ENCODE measurements at places on chromosomes 12 and 14.
A peak's percentile ranks its signal among the peaks of the same experiment; 100 is the strongest.

DNA sequence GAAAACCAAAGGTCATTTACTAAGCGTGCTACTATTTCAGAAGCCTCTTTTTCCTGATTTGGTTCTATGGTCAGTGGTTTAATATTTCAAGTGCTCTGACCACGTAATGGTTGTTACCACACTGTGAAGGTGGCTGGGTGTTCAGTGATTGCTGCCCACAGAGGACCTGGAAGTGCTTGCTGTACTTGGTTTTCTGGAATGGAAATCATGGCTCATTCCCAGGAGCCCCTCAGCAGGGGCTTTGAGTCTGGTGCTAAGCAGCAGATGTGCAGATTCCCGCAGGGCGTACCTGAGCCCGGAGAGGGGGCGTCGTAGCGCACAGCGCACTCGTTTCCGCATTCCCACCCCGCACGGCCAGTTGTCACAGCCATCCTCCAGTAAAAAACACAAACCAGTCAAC lies 50.5 kb downstream of the TRAF3 start:
- DNase-seq: no peak

- DNase-seq: no peak
These were observed 75.1 kb downstream of the MED13L start for GRCh38 chr12:116202433-116202832.

GRCh38 chr14:68377459-68377858 lies 415.4 kb downstream of the ZFP36L1 start:
- no peak for DNase-seq

DNA sequence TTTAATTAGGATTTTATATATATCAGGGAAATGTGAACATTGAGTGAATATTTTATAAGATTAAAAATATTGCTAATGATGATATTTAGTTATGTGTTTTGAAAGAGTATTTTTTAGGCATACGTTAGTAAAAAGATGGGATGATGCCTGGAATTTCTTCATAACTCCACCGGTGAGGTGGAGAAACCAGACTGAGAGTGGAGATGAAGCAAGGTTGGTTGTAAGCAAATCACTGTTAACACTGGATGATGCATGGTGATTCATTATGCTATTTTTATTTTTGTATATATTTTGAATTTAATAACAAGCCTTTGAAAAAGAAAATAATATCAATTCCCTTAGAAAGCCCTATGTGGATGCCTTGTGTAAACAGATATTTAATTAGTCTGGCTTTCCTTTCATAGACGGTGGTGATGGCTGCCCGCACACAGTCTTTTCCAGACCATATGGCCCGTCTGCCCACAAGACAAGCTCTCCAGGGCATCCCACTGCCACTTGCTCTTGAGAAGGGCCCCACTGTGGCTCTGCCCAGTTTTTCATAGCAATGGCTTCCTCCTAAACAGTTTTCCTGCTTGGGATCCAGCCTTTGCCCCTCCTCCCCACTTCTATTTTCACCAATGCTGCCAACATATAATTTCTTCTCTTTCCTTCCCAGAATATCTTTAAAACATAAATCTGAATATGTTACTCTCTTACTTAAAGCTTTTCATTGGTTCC lies 95.4 kb downstream of the HELB start:
- no peak for DNase-seq

- no peak for DNase-seq
These were observed 49.5 kb downstream of the SIX1 start for GRCh38 chr14:60599727-60600126.

- DNase-seq: no peak
These were observed 38.9 kb upstream of the KTN1 start for GRCh38 chr14:55540847-55541773.

DNA sequence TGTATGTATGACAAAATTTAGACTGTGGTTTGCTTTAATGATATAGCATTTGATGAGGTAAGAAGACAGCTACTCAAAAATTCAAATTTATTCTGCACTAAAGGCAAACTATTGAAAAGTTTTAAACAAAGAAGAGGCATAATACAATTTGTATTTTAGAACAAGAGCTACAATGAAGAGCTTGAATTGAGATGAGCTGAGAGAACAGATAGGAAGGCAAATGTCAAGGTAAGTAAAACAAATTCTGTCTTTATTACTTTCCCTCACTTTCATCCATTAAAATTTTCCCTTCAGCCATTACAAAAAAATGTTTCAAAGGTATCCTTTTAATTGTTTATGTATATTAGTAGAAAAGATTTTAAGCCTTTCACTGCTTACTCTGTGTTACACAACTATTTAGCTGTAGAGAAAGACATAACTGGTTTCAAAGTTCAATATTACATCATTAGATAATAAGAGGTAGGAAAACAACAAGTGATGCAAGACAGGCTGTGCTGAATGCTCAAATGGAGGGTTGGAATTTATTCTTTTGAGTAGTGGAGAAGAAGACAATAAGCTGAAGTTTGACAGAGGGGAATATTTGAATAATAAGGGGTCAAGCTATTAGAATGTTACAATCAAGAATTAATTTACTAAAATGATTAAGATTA lies 1334.1 kb downstream of the FSCB start:
- no peak for DNase-seq

DNA sequence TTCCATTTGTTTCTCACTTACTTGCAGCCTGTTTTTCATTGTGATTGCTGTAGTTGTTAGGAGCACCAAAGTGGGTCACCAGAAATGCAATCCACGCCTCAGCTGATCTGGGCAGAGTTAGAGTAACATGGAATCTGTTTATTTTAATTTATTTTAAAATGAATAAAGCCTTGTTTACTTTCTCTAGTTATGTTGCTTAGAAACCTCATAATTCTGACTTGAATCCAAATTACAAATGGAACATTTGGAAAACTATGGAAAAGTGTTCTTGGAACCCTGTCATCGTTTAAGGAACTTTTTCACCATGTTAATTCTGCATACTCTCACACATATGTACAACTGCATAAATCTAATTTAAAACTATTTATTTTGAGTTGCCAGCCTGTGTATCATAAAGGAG lies 92.2 kb upstream of the DAAM1 start:
- no peak for DNase-seq

- DNase-seq: no peak
These were observed 265.6 kb downstream of the TMEM117 start for GRCh38 chr12:44101475-44101874.

GRCh38 chr14:50056435-50056834 lies 59.9 kb downstream of the VCPKMT start:
- no peak for DNase-seq

DNA sequence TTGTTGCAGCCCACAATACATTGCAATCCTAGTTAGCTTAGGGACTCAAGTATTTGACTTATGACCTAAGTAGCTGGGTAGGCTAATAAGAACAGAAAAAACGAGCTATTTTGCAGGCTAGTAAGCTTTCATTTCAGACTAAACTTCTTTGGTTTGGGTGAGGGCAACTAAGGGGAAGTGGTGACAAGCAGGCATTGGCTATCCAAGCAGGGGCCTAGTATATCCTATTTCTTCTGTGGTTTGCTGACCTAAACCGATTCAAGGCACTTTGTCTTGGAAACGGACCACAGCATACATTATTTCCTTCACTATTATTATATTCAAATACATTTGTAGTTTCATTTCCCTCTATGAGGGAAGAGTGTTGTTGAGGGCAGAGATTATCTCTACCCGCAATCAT lies 21.6 kb upstream of the SLC5A8 start:
- no peak for DNase-seq

- DNase-seq: no peak
These were observed 69.3 kb downstream of the SERPINA3 start for GRCh38 chr14:94681300-94682060.

GRCh38 chr14:86787717-86788116 lies 1205.3 kb downstream of the GALC start:
- DNase-seq: no peak

DNA sequence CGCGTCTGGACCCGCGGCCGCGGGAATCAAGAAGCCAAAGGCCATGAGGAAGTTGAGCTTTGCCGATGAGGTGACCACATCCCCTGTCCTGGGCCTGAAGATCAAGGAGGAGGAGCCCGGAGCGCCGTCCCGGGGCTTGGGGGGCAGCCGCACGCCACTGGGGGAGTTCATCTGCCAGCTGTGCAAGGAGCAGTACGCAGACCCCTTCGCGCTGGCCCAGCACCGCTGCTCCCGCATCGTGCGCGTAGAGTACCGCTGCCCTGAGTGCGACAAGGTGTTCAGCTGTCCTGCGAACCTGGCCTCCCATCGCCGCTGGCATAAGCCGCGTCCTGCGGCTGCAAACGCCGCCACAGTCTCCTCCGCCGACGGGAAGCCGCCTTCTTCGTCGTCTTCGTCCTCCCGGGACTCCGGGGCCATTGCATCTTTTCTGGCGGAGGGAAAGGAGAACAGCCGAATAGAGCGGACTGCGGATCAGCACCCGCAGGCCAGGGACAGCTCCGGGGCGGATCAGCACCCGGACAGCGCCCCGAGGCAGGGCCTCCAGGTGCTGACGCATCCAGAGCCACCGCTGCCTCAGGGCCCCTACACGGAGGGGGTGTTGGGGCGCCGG lies 1.0 kb downstream of the INSM2 start:
- DNase-seq: peak; percentile 45

DNA sequence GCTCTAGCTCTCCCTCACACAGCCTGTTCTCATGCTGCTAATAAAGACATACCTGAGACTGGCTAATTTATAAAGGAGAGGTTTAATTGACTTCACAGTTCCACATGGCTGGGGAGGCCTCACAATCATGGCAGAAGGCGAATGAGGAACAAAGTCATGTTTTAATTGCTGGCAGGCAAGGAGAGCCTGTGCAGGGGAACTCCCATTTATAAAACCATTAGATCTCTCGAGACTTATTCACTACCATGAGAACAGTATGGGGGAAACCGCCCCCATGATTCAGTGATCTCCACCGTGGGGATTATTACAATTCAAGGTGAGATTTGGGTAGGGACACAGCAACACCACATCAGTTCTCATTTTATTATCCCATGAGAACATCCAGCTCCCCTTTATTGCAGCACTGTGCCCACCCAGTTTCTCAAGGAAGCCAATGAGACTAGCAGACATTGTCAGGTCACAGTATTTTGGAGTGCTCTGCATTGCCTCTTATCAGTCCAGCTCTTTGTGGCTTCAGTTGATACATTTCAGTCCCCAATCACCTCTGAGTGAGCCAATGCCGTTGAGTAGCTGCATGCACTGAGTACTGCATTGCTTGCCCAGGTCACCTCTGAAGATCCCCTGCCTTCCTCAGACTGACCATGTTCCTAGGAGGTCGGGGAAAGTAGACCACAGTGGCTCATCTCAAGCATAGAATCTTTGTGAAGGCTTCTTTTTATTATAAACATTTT lies 131.2 kb downstream of the CRADD start:
- DNase-seq: no peak

- no peak for DNase-seq
These were observed 114.8 kb downstream of the PLEKHA5 start for GRCh38 chr12:19244312-19244711.

GRCh38 chr14:105285174-105285573 lies 15.6 kb downstream of the BRF1 start:
- no peak for DNase-seq

DNA sequence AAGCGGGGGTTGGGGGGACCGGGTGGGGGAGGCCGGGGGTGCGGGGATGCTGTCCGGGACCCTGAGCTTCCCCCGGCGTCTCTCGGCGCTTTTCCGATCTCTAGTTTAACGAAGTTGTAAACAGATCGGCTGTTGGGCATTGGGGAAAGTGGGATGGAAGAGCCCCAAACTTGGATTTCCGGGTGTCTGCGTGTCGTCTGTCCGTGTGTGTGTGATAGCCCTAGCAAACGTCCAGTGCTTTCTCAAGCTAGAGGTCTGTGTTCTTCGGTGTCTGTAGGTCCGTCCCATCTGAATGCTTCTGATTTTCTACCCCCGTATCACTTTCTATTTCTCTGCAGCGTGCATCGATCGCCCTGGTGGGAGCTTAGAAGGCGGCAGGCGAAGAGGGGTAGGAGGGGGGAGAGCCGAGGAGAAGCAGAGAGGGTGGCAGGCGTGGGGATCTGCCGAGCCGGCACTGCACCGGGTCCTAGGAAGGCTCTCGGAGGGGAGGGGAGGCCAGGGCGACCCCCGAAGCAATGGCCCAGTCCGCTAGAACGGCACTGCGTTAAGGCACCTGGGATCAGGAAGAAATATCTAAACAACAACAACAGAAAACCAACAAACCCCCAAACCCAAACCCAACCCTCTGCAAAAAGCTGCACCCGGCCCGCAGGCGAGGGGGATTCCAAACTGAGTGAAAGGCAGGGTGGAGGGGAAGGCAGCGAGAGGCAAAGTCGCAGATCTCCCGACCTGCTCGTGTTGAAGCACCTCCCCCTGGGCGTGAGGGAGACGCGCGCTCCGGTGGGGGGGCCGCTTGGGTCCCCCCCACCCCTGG lies 1.0 kb downstream of the KCNA1 start:
- DNase-seq: no peak
